Neural crest cell (in vitro differentiated cells): ENCODE measurements at places on chromosomes 1 and 21. TPM values are rescaled to one million over a fixed set of nuclear protein-coding genes. Genes with fewer than 3 reads are reported as not detected.

PRUNE1 gene
- total RNA-seq = 16.6 and 22.5 TPM in 2 replicates

IFNLR1 gene
- 0.11 and 0.21 TPM in 2 replicates for total RNA-seq

RPTN gene
- total RNA-seq = not detected in 2 replicates

SLFNL1 gene
- total RNA-seq = 0.37 and 0.64 TPM in 2 replicates

SLC66A1 gene
- total RNA-seq = 27.4 and 32.3 TPM in 2 replicates

TMEM79 gene
- 4.3 and 4.6 TPM in 2 replicates for total RNA-seq

FCRL2 gene
- not detected in 2 replicates for total RNA-seq

SCP2 gene
- 61.8 and 64.8 TPM in 2 replicates for total RNA-seq

XPR1 gene
- 46.7 and 50.6 TPM in 2 replicates for total RNA-seq

FCRL6 gene
- not detected in 2 replicates for total RNA-seq

BCAS2 gene
- total RNA-seq = 55.9 and 57.5 TPM in 2 replicates

JAM2 gene
- 26.2 and 29.7 TPM in 2 replicates for total RNA-seq

S100A7A gene
- not detected in 2 replicates for total RNA-seq

DNALI1 gene
- 28.6 and 30.6 TPM in 2 replicates for total RNA-seq

TAF12 gene
- total RNA-seq = 25.2 and 27.7 TPM in 2 replicates

OR2W3 gene
- total RNA-seq = 0.75 and 0.96 TPM in 2 replicates

ANGEL2 gene
- total RNA-seq = 49.0 and 53.6 TPM in 2 replicates

OR2L3 gene
- total RNA-seq = not detected in 2 replicates

SIPA1L2 gene
- 34.5 and 38.7 TPM in 2 replicates for total RNA-seq

PRR9 gene
- not detected in 2 replicates for total RNA-seq

TMEM52 gene
- 3.7 and 4.6 TPM in 2 replicates for total RNA-seq

CASQ2 gene
- total RNA-seq = 0.11 and 0.12 TPM in 2 replicates

F5 gene
- total RNA-seq = not detected in 2 replicates

SLC16A4 gene
- total RNA-seq = 0.96 and 1.8 TPM in 2 replicates

LCA5L gene
- total RNA-seq = 1.2 and 1.4 TPM in 2 replicates

SPRR5 gene
- not detected in 2 replicates for total RNA-seq

LCE2B gene
- total RNA-seq = not detected in 2 replicates

NMNAT2 gene
- total RNA-seq = 3.2 and 4.5 TPM in 2 replicates

TMEM125 gene
- total RNA-seq = 0.14 TPM in 1 of 2 replicates, not detected in the other

CD53 gene
- total RNA-seq = not detected in 2 replicates

LINGO4 gene
- total RNA-seq = not detected in 2 replicates

RHBG gene
- total RNA-seq = not detected in 2 replicates

RNF115 gene
- total RNA-seq = 12.5 and 13.4 TPM in 2 replicates
